ENCODE measurements at places on chromosomes 12 and 14.

DNA sequence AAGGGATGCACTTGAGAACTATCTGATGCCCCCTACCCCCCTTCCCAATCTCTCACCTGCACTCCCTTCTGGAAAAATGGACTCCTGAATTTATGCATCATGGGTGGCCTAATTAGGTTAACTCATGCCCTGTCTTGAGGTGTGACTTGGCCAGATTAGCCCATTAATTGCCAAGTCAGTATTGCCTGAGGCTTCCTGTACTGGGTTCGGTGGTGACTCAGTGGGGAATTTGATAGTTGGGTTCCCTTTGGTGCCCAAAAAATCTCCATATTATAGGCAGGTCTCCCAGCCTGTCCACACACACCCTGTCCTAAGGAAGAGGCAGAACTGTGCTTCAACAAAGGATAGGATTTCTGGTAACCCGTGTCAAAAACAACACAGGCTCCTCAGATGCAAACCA is 146.1 kb downstream of the CHST11 start:
- no peak for DNase-seq

- DNase-seq = no peak
Measured at GRCh38 chr14:58637040-58637390, 747 bp upstream of the DACT1 start.

DNA sequence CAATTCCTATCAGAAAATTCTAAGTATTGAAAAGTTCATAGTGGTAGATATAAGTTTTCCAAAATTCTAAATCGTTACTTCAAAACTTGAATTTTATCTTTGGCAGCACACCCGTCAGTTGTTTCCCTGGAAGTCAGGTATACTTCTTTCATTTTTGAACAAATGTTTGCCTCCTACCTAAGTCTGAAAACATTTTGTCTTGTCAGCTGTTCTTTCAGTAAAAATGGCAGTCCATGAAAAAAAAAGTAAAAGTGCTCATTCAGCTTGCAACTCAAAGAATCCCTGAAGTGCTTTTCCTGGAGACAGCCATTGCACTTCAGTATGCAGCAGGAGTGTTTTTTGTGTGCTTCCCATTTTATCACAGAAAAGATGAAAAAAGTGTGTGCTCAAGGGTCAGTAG is 130.1 kb upstream of the NEDD1 start:
- no peak for DNase-seq

DNA sequence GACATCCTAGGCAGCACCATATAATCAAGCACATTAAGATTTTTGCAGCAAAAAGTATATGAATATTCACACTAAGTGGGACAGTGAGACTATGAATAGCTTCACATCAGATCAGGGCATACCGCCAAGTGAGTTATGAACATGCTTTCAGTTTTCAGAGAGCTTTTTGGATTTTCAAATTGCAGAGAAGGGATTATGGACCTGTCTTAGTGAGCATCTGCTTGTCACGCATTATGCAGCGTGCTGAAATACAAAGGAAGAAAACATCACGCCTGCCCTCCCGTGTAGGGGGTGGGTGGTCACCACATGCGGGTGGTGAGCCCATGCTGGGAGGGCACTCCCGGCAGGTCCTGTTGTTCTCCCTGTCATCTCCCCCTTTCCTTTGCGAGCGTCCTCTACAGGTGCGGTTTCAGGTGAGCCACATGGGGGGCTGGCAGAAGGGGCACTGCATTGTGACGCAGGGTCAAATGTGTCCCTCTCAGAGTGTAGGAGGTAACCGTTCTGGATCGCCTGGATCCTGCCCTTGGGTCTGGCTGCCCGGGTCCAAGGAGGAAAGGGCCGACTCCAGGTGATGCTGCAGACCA is 42.6 kb downstream of the TRAF3 start:
- no peak for DNase-seq

- no peak for DNase-seq
Measured at GRCh38 chr14:45120096-45120495, 14.2 kb downstream of the FKBP3 start.
